ENCODE measurements at places on chromosomes 11 and 22.

- no peak for DNase-seq
These were observed 38.8 kb upstream of the POU2AF1 start for GRCh38 chr11:111417766-111418435.

DNA sequence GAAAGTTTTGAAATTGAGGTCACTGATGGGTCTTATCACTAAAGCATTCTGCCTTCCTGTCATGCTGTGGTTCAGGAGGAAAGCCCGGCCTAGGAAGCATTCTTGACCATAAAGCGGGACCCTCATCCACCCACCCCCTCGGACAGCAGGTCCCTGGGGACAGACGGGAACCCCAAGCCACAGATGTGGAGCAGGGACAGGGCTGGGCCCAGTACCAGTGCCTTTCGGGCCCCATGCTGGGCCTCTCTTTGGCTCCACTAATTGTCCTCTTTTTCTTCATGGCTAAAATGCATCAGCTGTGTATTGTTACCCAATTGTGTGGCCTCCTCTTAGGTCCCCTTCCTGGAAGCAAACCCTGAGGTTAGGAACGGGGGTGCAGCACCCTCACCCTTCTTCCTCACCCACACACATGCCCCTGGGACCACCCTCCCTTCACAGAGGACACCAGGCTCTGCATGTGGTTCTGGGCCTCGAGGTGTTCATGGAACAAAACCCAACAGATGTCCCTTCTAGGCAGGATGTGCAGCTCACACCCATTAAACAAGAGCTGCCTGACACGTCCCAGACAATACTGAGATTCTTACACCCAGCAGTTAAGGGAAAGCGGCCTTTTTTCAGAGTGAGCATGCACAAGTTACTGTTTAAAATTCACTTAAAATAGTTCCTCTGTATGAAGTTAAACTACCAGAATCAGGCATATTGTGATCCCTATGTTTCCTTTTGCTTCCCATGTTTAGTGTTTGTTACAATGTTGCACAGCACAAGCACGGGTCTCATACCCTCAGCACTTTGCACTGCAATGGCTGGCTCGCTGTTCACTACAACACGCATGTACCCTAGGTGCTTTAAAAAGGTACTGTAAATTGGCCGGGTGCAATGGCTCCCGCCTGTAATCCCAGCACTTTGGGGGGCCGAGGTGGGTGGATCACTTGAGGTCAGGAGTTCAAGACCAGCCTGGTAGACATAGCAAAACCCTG, 807.6 kb downstream of the BRD1 start:
- DNase-seq, result no peak

- DNase-seq, result no peak
These were observed 85.1 kb downstream of the RRAS2 start for GRCh38 chr11:14273895-14274294.

- DNase-seq, result no peak
These were observed 2.9 kb downstream of the ATG2A start for GRCh38 chr11:64914123-64914522.
